K562 (cell line): ENCODE measurements at places on chromosomes 3 and 15. TPM values are rescaled to one million over a fixed set of nuclear protein-coding genes. Genes with fewer than 3 reads are reported as not detected.

RABL3 gene
- 11.6 and 12.8 TPM in 2 replicates for total RNA-seq

GASK1A gene
- 0.13 TPM in 1 of 2 replicates, not detected in the other for total RNA-seq

IL5RA gene
- total RNA-seq: not detected in 2 replicates

LTK gene
- total RNA-seq: 3.7 and 4.4 TPM in 2 replicates

DNA sequence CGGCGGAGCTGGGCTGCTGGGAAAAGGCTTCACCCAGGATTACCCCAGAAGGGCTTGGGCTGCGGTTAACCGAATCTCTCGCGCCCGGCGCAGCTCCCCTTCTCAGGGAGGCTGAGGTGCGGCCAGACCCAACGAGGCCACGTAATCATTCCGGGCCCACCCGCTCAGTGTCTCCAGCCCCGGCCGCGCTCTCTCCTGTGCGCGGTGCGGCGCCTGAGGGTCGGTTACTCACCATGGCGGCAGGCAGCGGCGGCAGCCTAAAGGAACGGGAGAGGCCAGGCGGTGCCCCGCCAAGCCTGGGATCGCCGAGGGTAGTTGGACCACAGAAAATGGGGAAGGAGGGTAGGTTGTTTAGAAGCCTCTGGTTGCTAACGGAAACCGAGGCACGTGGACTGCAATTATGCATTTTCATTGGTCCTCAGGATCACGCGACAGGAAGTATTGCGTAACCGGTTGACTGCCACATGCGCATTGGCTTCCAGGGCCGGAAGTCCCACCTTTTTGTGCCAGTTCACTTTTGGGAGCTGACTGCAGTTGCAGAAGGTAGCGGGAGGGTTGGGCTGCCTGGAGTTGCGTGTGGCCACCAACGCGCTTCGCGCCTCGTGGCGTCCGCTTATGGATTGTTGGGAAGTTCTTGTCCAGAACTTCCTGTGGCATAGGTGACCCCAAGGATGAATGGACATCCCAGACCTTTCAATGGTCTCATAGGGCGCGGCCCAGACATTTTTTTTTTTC, at the start of gene LZTFL1:
Gene LZTFL1, minus strand, starts transcription at position 363 of the 735 bp plus-strand sequence. Its CDS starts 128 bp downstream, at position 235.
- H3K4me3 ChIP-seq: peak within 1 kb of the TSS; percentile 64
- DNase-seq: peak; percentile 94
- no peaks in the 10 kb centered on the region for H3K27me3 ChIP-seq
- H3K4me1 ChIP-seq: peaks cover 10% of the 10 kb centered on the region

- H3K27ac ChIP-seq: no peak overlapping the region
- H3K27me3 ChIP-seq: no peaks in the 10 kb centered on the region
- H3K36me3 ChIP-seq: no peaks in the 10 kb centered on the region
- H3K4me3 ChIP-seq: no peak overlapping the region
- DNase-seq: no peak
These were observed 6.8 kb downstream of the H1-8 start for GRCh38 chr3:129549805-129550204.

GRCh38 chr3:30932513-30933098, 38.1 kb upstream of the GADL1 start:
- H3K4me3 ChIP-seq: no peak overlapping the region
- no peak overlapping the region for H3K27ac ChIP-seq
- H3K36me3 ChIP-seq: no peaks in the 10 kb centered on the region
- DNase-seq: no peak
- H3K4me1 ChIP-seq: no peaks in the 10 kb centered on the region

- no peaks in the 10 kb centered on the region for H3K4me1 ChIP-seq
These were observed 147.5 kb downstream of the LRTM1 start for GRCh38 chr3:54780336-54780735.

DNA sequence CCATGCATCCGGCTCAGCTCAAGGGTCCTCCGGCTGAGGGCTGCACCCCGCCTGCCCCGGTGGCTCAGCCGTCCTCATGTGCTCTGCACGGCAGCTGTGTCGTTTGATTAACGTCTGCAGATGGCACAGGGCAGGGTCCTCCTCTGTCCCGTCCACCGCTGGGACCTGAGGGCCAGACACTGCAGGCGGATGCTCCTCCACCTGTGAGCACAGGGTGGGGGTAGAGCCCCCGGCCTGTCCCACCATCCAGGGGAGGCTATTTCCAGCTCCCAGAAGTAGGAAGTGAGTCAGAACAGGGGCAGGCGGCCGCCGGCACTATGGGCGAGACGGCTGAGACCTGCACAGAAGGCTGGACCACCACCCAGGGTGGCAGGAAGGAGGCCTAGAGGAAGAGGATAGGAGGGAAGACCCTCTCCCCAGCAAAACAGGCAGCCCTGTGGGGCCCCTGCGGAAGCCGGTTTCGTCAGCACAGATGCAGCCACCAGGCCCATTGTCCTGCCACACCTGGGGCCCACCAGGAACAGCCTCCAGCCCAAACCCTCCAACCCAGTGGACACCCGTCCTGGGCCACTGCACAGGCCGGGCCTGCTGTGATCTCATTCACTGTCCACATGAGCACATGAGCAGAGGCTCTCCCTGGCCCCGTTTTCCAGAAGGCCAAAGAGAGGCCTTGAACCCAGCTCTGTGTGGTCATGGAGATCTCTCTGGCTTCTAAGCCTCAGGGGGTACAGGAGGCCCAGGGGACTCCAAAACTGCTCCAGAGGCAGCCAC, 12.6 kb upstream of the PLXND1 start:
- H3K27me3 ChIP-seq: no peaks in the 10 kb centered on the region
- DNase-seq: no peak
- peaks cover 56% of the 10 kb centered on the region for H3K4me1 ChIP-seq

GRCh38 chr15:28978011-28978378, 92.2 kb downstream of the APBA2 start:
- no peak overlapping the region for H3K27ac ChIP-seq
- H3K36me3 ChIP-seq: no peaks in the 10 kb centered on the region
- peaks cover 5% of the 10 kb centered on the region for H3K4me1 ChIP-seq
- H3K4me3 ChIP-seq: no peak overlapping the region

DNA sequence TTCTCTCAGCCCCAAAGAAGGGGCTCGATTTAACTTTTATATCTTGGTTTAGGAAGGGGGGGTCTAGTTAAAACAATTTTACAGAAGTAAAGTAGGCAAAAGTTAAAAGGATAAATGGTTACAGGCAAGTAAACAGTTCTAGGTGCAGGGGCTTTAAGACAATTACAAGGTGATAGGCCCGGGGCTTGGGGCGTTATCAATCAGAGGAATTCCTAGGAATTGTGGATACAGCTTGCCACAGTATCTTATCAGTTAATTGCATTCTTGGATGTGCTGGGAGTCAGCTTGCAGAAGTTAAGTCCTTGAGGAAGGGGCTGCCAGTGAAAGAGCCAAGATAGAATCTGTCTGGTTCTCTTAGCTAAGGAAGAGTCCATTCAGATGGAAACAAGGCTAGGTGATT, 52.7 kb downstream of the NSMCE3 start:
- H3K4me3 ChIP-seq: no peak overlapping the region
- no peaks in the 10 kb centered on the region for H3K36me3 ChIP-seq
- no peaks in the 10 kb centered on the region for H3K4me1 ChIP-seq
- H3K27me3 ChIP-seq: peaks cover 11% of the 10 kb centered on the region; the same call in 1 of the 2 replicates
- no peak overlapping the region for H3K27ac ChIP-seq

- DNase-seq: no peak
- H3K27me3 ChIP-seq: no peaks in the 10 kb centered on the region
- H3K36me3 ChIP-seq: no peaks in the 10 kb centered on the region
- H3K4me3 ChIP-seq: no peak overlapping the region
These were observed 45.6 kb upstream of the STRIT1 start for GRCh38 chr3:155339052-155339451.

DNA sequence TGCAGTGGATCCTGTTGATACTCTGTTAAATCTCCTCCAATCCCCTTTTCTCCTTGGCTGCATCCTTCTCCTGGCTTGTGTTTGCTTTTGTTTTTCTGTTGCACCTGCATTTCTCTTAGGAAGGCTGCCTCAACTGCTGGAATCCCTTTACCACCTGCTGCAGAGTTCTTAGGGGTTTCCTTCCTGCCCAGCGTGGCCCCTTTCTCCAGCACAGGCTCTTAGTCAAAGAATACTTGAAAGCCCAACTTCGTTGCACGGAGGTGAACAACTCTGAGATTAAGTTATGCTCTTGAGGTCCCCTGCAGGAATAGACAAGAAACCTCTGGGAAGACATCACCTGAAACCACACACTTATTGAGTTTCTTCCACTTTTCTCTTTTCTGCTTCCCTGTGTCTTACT, 121.6 kb upstream of the GRM7 start:
- no peaks in the 10 kb centered on the region; the same call in 2 of the 3 replicates for H3K36me3 ChIP-seq
- DNase-seq: no peak
- H3K27ac ChIP-seq: no peak overlapping the region

DNA sequence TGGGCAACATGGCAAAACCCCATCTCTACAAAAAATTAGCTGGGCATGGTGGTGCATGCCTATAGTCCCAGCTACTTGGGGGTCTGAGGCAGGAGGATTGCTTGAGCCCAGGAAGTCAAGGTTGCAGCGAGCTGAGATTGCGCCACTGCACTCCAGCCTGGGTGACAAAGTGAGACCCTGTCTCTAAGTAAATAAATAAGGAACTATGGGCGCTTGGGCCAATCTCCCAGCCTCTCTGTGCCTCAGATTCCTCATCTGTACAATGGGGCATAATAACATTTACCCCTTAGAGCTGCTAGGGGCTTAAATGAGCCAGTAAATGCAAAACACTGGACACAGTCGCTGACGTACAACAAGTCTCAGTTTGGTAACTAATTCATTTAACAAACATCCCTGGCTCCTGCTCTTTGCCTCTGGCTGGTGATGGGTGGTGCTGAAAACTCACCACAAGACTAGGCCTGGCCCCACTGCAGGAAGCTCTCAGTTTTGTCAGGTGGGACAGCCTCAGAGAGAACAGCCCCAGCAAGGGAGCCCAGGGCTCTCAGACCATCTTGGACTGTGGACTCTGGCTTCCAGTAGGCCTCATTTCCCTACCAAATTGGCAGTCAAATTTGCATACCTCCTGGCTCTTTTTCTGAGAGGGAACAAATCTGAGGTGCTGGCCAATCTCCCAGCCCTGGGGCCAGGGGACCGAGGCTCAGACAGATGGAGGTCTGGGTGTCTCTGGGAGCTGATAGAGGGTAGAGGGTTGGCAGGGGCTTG, 6.4 kb upstream of the TBC1D2B start:
- no peaks in the 10 kb centered on the region for H3K27me3 ChIP-seq
- H3K36me3 ChIP-seq: no peaks in the 10 kb centered on the region
- H3K4me3 ChIP-seq: no peak overlapping the region
- no peak for DNase-seq

- H3K36me3 ChIP-seq: no peaks in the 10 kb centered on the region
- no peaks in the 10 kb centered on the region for H3K27me3 ChIP-seq
- H3K4me1 ChIP-seq: no peaks in the 10 kb centered on the region
These were observed 150.7 kb downstream of the FNDC3B start for GRCh38 chr3:172189987-172190603.

DNA sequence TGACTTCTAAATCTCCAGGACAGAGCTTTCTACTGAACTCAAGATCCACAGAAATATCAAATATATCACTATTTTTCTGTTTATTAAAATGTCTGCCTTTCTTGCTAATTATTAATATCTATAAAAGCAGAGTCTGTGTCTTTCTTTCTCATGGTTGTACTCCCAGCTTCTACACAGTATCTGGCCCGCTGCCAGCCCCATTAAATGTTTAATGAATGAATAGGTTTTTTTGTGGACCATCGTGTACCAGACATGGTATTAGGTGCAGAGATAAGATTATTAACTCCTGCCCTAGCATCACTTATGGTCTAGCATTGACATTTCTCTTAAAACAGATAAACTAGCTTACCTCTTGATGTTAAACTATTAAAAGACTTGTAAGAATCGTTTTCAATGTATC, 111.4 kb upstream of the RBMS3 start:
- H3K4me1 ChIP-seq: no peaks in the 10 kb centered on the region
- no peaks in the 10 kb centered on the region for H3K27me3 ChIP-seq
- H3K27ac ChIP-seq: no peak overlapping the region
- no peak overlapping the region for H3K4me3 ChIP-seq
- H3K36me3 ChIP-seq: no peaks in the 10 kb centered on the region
- DNase-seq: no peak
